ENCODE measurements at places on chromosomes 3 and 15.

DNA sequence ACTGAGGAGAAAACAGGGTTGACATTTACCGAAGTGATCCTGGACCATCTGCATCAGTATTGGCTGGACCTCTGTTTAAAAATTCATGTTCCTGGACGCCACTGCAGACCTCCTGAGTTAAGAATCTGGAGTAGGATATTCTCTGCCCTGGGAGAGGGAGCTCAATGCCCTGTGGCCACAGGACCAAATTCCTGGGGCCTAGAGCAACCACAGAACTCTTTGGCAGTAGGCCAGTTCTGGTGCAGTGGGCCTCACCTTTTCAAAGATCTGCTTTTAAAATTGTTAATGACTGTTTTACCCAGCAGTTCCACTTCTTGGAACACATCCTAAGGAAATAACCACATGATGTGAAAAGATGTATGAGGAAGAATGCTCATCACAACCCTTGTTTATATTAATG lies 133.3 kb upstream of the ADPGK start:
- DNase-seq: no peak

DNA sequence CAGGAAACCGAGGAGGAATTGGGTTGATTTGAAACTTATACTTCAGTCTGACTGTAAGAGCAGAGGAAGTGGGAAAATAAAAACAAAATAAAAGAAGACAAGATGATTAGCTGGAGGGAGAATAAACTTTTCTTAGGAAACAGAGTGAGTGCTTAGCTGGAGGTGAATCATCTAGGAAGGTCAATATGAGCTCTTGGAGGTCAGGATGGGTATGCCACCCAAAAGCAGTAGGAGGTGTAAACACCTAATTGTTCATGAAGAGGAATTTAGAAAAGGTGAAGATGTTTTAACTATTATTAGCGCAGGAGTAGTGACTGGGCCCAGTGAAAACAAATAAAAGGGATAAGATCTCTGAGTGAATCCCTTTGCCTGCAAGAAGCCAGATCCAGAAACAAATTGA lies 39.9 kb upstream of the ARL14 start:
- DNase-seq: no peak

GRCh38 chr3:14812196-14812790 lies 6.5 kb upstream of the FGD5 start:
- no peak for DNase-seq

DNA sequence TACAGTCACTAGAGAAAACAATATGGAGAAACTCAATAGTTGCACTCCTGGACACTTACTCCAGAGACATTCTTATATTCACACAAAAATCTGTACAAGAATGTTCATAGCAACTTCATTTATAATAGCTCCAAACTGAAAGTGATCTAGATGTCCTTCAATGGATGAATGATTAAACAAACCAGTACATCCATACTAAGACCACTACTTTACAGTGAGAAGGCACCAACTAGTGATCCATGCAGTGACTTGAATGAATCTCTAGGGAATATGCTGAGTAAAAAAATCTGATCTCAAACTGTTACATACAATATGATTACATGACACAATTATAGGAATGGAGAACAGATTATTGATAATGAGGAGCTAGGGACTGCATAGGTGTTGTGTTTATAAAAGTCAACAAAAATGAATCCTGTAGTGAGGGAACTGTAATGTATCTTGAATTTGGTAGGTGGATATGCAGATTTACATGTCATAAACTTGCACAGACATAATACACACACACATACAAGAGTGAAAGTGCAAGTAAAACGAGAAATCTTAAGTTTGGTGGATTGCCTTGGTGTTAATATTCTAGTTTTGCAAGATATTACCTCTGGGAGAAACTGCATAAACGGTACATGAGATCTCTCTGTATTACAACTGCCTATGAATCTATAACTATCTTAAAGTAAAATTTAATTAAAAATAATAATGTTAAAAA lies 85.7 kb downstream of the SPATA16 start:
- DNase-seq: no peak

DNA sequence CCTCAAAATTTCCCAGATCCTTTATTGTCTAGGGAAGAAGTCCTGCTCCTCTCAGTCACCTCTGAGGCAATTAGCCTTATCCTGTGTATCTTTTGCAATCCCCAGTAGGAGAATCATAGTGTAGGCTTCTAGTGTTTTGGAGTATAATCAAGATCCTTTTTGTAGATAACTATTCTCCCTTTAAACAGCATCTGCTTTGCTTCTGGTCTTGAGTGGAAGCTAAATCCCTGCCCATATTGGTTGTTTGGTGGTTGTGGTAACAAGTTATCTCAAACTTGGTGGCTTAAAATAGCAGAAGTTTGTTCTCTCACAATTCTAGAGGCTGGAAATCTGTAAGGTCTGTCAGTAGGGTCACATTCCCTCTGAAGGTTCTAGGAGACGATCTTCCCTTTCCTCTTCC lies 217.5 kb upstream of the RASGRP1 start:
- no peak for DNase-seq

GRCh38 chr3:179369621-179370020 lies 22.1 kb downstream of the MFN1 start:
- no peak for DNase-seq

- DNase-seq: no peak
These were observed 15.2 kb downstream of the LDHAL6B start for GRCh38 chr15:59221511-59222505.

DNA sequence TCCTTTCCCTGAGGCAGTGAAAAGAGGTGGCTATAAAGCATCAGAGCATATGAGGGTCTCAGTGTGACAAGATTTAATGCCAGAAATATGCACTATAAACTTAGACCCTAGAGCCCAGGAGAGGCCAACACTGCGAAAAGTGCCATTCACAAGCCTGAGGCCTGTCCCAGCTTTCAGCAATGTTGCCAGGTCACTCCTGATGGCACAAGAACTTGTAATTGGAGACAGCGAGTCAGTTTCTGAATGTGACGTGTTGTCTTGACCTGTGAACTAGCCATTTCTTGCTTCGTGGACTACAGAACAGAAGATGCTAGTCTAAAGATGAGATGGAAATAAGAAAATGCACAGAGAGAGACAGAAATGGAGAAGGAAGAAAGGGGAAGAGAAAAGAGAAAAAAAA lies 87.9 kb downstream of the WDR72 start:
- no peak for DNase-seq

DNA sequence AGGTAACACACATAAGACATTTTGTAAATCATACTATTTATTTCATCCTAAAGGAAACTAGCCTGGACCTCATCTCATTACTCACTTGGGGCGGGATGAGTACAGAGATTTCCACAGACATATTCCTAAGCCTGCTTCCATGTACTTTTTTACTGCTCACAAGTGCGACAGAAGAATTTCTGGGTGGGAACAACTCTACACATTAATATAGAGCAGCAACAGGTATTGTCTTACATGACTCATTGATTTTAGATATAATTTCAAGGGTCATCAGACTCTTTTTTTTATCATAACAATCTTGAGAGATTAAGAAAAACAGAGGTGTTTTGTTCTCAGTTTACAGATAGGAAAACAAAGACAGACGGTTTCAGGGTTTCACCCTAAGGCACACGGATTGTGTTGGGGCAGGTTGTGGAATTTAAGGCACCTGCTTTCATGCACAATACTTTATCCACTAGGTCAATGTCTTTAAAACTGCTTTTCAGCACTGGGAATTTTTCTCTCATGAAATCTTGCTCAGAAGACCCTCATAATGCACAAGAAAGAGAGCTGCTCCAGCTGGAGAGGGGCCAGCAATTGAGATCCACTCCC lies 186.7 kb upstream of the CDIN1 start:
- no peak for DNase-seq

GRCh38 chr3:143315766-143316165 lies 196.2 kb downstream of the CHST2 start:
- no peak for DNase-seq

DNA sequence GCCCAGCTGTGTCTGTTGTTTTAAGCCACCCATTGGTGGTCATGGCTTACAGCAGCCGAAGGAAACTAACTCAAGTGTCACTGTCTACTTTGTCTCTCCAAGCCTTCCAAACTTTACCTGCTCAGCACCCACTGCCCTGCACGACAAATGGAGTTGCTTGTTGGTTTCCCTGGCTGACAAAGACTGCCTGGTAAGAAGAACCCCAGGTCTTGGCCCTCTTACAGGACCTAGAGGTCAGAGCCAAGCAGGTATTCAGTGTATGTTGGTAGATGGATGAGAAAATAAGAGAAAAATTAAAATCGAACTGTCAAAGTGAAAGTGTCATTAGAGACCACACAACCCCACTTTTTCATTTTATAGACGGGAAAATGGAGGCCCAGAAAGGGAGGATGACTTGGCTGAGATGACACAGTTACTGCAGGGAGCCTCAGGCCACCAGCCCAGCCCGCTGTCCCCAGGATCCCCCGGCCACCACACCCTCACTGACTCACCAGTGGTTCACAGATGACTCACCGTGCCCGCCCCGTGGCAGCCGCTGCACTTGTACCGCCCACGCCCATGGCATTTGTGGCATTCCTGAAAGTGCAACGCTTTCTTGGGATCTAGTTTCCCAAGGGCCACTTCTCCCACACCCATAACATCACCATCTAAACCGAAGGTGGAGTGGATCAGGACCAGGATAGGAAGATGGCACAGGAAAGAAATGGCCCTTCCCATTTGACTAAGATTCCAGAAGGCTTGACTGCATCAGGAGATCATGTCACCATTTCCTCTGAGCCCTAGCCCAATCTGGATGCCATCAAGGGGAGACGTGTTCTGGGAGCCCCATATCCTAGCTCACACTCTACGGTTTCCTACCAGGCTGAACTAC lies 15.2 kb downstream of the SSUH2 start:
- DNase-seq: no peak

GRCh38 chr3:111936967-111937366 lies 41.9 kb upstream of the ABHD10 start:
- DNase-seq: no peak

GRCh38 chr3:27688053-27688452 lies 34.1 kb downstream of the EOMES start:
- DNase-seq: no peak

DNA sequence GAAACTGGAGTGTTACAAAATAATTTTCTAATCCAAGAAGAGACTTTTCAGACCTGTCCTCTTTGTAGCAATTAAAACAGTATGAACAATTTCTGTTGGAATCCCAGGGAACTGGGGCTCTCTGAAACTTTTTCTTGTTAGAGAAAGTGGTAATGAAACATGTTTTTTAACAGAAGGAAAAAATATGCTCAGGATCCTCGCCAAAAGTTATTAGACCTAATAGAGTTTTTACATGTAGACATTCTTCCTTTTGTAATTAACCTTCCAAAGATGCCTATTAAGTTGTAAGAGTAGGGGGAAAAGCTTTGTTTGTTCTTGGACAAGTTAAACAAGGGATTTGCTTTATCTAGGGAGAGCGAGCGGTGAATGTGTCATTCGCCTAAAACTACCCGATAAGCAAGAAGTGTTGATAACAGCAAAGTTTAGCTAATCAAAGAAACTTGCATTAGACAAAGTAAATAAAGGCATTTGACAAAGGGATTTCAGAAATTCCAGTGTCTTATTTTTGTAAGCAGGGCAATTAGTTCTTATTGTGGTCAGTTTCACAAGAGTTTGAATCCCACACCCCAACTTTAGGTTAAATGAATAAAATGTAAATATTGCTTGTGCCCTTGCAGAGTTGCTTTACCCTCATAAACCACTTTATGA lies 2.3 kb downstream of the RARB start:
- DNase-seq: no peak

- no peak for DNase-seq
These were observed 293.3 kb downstream of the MEX3B start for GRCh38 chr15:81752546-81752942.

- DNase-seq: no peak
These were observed 102.0 kb downstream of the SCAPER start for GRCh38 chr15:76803049-76803571.

DNA sequence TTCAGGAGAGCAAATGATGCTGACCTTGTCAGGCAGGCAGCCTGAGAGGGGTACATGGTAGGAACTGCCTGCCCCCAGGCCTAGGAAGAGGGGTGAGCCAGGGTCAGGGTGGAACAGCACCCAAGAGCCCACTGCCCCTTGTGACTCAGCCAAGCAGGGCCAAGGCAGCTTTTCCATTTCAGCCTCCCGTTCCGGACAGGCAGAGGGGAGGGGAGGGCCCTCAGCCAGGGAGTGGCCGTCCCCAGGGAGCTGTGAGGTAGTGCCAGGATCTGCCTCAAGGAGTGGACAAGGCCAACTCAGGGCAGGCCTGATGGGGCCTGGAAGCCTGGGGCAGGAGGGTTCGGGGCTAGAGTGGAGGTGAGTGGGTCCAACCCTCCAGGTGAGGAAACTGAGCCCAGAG lies 5.1 kb upstream of the ANKRD63 start:
- no peak for DNase-seq

GRCh38 chr3:40396406-40396805 lies 9.4 kb downstream of the ENTPD3 start:
- no peak for DNase-seq

DNA sequence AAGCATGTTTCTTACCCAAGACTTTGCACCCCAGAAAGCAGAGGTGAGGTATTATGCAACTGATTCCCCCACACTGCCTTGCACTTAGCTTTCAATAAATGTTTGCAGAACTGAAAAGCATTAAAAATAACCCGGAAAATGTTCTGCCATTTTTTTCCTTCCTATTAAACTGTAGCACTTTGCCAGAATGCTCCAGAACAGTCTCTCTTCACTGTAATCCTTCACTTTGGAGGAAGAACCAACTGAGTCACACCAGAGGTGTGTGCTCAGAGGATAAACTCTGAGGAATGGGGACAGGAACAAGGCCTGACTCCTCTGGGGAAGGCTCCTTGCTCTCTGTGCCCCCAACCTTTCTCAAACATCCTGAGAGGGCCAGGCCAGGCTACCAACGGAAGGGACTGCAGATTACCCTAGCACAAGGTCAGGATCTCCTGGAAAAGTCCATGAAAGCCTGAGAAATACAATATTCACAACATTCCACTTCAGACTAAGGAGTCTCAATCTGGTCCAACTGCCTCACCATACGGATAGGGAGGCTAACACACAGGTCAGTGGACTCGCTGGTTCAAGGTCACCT lies 19.0 kb downstream of the ANP32A start:
- no peak for DNase-seq

DNA sequence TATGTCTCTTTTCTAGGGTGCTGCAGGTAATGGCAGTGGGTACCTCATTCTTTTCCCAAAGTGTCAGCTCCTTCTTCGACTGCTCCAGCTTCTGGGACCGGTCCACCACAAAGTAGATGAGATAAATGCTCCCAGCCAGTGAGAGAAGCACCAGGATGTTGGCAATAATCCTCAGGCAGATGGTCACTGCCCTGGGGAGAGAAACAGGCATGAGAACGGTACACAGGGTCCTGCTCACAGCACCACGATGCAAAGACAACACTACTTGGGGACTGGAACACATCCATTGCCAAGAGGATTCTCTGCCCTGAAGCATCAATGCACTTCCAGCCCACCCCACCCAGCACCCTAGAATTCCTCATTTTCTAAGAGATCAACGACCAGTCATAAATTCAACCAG lies 22.4 kb downstream of the TMC3 start:
- DNase-seq: no peak
